ENCODE measurements at places on chromosomes 11 and 22.

GRCh38 chr11:77396305-77396704, 77.6 kb downstream of the PAK1 start:
- DNase-seq = no peak

DNA sequence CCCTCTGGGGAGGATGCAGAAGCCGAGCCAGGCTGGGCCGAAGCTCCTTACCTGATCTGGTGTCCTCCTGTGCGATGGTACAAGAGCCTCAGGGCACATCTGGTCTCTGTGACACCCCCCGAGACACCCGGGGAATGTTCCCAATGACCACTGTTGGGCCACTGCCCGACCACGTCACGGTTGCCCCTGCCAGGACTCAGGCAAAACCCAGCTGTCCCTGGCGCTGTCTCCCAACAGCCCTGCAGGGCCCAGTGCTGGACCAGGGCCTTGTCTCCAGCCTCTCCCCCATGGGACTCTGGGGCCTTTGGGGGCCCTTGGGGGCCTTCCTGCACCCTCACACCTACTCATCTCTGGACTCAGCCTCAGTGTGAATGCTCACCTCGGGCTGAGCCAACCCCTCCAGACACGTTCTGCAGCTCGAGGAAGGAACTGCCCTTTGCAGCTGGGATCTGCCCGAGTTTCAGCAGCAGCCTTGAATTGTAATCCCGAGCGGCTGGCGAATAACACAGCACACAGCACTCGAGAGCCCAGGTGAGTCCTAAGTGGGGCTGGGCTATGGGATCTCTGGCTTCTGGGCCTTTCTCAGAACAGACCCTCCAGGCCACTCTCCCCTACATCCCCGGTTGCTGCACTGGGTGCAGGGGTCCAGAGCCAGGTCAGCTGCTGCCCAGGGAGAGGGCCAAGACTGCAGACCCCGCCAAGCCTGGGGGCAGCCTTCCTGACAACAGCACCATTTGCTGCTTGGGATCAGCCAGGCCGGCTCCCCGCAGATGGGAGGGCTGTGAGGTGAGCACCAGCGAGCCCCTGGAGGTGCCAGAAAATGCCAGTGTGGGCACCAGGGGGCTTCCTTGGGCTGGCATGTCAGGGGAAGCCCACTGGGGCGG, 39.8 kb downstream of the RTN4R start:
- DNase-seq = no peak

GRCh38 chr11:103633819-103634590, 402.4 kb upstream of the DDI1 start:
- DNase-seq = no peak

- no peak for DNase-seq
Measured at GRCh38 chr11:61579676-61580270, 1.1 kb downstream of the SYT7 start.

- DNase-seq = peak; percentile 45
Measured at GRCh38 chr11:75536786-75537641, 11.3 kb upstream of the GDPD5 start.

- DNase-seq = no peak
Measured at GRCh38 chr22:41844036-41844435, 11.1 kb downstream of the SREBF2 start.

GRCh38 chr11:75482931-75483469, 42.7 kb downstream of the GDPD5 start:
- no peak for DNase-seq

- DNase-seq = no peak
Measured at GRCh38 chr22:30170129-30170528, 76.4 kb downstream of the LIF start.

DNA sequence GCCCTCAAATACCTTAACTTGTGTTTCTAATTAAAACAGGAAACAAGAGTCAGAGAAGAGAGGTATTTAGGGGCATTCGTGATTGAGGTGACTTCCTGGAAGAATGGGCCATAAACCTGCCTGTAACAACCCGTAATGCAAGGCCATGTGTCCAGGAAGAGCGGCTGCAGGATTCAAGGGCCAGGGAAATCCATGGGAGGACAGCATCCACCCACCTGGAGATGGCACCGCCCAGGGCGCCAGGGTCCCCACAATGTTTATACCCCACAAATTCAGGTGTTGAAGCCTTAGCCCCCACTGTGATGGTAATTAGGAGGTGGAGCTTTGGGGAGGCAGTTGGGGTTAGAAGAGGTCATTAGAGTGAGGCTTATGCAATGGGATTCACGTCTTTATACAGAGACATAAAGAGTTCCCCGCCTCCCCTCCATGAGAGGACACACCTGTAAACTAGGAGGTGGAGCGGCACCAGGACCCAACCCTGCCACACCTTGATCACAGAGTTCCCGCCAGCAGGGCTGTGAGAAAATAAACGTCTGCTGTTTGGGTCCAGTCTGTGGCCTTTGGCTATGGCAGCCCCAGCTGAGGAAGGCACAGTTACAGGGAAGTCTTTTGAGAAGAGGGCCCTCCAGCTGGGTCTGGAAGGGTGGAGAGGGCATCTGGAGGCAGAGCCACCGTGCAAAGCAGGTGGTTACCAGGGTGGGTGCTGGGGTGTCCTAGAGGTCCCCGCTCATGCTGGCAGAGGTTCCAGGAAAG, 1394.3 kb downstream of the TBC1D22A start:
- DNase-seq = no peak

- no peak for DNase-seq
Measured at GRCh38 chr11:9065607-9066432, 25.6 kb downstream of the SCUBE2 start.

- no peak for DNase-seq
Measured at GRCh38 chr22:29587938-29588699, 7.2 kb upstream of the NIPSNAP1 start.

DNA sequence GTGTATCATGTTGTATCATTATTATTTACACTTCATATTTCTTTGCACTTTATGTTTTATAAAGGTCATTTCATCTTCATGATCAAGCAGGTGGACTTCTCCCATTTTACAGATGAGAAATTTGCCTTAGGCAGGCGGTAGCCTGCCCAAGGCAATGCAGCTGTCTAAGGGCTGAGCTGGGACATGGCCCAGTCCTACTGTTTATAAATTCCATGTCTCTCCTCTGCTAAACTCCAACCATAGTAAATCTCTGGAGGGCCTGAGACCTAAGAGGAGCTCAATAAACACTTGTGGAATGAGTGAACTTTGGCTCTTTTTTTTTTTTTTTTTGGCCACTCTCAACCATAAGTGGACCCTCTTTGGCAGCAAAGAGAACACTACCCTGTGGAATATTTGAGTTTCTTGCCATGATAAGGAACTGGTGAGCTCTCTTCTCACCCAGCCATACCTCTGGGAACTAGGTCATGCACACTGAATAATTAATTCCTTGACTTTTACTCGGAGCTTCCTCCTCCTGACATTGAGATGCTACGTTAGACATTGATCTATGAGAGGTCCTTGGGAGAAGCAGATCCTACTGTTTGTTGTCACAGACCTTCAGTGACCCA, 29.9 kb downstream of the MICAL2 start:
- no peak for DNase-seq

- no peak for DNase-seq
Measured at GRCh38 chr11:13364388-13364787, 86.8 kb downstream of the BMAL1 start.

- no peak for DNase-seq
Measured at GRCh38 chr22:45452565-45453379, 39.3 kb downstream of the RIBC2 start.

DNA sequence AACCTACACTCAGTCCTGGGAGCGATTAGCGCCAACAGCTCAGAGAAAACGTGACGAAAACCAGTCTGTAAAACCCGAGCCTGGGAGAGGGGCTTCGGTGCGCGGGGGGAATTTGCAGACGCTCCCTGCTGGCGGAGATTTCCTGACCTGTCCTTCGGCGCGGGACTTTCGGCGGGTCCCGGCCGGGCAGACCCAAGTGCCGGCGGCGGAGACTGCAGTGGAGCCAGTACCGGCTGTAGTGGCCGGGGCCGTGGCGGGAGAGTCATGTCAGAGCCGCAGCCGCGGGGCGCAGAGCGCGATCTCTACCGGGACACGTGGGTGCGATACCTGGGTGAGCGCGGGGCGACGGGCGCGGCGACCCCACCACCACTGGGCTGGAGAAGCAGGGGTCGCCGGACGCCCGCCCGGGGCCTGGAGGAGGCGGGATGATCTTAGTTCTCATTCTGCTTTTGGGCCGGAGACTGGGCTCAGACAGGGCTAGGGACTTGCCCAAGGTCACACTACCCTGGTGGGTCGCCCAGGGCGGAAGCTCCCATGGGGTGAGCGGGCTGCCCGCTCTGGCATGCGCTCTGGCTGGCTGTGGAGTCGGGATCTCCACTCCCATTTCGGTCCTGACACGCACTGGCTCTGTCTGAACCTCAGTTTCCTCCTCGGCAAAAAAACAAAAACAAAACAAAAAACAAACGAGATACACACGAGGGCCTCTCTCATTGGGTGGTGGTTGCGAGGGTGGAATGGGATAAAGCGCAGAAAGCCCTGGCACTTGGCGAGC, at the start of gene MTFP1:
MTFP1 (plus strand) TSS at position 153 of the 772 bp plus-strand sequence; CDS start at position 265, 112 bp downstream.
- no peak for DNase-seq

DNA sequence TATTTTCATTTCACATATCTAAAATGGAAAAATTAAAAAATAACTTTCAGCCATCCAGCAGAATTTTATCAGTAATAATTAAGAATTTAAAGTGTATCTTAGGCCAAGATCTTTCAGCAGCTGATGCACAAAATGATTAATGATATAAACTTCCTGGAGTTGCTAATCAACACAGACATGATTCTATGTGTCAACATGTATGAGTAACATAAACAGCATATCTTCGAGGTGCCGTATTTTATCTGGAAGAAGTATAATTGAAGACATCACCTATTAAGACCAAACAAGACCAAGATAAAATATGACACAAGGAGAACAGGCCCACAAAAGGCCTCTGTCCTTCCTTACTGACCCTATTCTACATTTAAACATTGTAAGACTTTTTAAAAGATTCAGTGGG, 45.2 kb downstream of the SLC5A12 start:
- DNase-seq = no peak

DNA sequence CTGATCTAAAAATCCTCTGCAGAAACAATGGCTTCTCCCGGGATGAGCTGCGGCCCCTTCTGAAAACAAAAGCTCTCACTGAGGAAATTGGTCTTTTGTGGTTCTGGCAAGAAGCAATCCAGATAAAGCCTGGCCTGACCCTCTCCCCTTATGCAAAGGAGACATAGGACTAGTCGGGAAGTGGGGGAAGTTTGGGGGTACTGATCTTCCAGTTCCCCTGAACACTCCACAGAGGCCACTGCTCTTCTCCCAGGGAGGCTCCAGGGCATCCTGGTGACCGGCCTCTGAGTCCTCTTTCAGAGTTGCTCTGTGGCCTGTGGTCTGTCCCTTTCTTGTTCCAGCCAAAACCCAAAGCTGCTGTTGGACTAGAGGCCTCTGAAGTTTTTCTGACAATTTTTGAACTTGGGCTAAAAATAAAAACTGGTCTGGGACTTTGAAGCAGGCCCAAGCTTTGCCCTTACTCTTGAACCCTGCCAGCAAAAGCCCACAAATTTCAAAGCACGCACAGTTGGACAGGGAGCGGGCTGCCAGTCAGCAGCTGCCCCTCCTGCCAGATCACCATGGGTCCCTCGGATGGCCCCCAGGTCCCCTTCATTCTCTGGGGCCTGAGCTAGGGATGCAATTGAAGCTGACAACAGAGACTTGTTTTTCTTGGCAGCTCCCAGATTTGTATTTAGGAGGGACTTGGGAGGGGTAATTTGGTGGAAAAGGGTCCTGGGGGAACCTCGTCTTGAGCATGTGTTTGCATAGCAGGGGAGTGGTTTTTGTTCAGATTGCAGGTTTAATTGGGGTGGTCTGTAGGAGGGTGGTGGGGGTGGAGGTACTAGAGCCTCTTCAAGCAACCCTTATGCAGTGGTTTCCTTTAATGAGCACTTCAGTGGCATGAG, 381.6 kb upstream of the CADM1 start:
- DNase-seq = no peak

- no peak for DNase-seq
Measured at GRCh38 chr11:21785351-21785750, 407.5 kb upstream of the ANO5 start.

- DNase-seq = no peak
Measured at GRCh38 chr22:45692549-45692948, 20.9 kb downstream of the ATXN10 start.

DNA sequence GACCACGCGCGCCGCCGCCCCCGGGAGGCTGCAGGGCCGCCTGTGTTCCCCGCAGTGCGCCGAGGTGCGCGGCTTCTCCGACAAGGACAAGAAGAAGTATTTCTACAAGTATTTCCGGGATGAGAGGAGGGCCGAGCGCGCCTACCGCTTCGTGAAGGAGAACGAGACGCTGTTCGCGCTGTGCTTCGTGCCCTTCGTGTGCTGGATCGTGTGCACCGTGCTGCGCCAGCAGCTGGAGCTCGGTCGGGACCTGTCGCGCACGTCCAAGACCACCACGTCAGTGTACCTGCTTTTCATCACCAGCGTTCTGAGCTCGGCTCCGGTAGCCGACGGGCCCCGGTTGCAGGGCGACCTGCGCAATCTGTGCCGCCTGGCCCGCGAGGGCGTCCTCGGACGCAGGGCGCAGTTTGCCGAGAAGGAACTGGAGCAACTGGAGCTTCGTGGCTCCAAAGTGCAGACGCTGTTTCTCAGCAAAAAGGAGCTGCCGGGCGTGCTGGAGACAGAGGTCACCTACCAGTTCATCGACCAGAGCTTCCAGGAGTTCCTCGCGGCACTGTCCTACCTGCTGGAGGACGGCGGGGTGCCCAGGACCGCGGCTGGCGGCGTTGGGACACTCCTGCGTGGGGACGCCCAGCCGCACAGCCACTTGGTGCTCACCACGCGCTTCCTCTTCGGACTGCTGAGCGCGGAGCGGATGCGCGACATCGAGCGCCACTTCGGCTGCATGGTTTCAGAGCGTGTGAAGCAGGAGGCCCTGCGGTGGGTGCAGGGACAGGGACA, 2.7 kb downstream of the NLRP6 start:
- DNase-seq = no peak

GRCh38 chr11:72513411-72513810, 79.1 kb upstream of the CLPB start:
- DNase-seq = no peak

DNA sequence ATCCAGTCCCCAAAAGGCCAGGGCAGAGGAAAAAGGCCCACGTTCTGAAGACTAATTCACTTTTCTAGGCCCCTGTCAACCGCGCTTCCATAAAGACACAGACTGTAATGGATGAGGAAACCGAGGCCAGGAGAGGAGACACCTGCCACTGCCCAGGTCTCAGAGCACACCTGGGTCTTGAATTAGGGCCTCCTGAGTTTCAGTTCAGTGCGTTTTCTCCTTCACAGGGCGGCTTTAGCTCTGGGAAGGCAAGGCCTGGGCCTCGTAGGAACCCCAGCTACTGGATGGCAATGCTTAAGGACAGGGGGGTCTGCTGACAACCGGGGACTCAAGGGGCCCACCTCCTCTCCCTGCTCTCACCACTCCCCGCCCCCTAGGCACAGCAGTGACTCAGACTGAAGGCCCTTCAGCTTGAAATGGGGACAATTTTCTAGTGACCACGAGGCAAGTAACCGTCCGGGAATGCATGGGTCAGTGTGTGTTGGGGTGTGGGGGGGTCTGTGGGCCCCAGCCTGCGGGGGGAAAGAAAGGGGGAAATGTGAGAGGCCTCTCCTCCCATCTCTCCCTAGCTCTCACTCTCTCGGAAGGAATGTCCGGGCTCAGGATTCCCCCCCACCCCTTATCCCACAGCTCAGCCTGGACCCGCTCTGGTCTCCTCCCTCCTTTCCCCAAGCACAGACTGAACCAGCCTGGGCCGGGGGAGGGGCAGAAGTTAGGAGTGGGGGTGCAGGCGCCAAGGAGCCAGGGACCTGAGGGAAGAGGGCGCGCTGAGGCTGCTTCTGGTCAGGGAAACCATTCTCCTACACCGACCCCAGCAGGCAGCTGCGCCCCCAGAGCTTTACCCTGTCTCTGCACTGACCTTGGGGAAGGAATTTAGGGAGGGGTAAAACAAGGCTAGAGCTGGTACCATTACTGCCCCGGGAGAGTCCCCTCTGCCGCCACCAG, 17.2 kb downstream of the CREB3L1 start:
- DNase-seq = no peak

- DNase-seq = no peak
Measured at GRCh38 chr22:20833225-20833665, 25.4 kb downstream of the PI4KA start.

All from stimulated activated CD4-positive, alpha-beta T cell treated with anti-CD3 and anti-CD28 coated beads, TNF-alpha, amount 100 ng/mL, for 48 hours (primary cell).